ENCODE measurements at places on chromosomes 5 and 9. TPM values are rescaled to one million over a fixed set of nuclear protein-coding genes. Genes with fewer than 3 reads are reported as not detected.

CYFIP2 gene
- 5.7 TPM for total RNA-seq

FBXL7 gene
- 10.4 TPM for total RNA-seq

IL3 gene
- not detected for total RNA-seq

PLAC8L1 gene
- not detected for total RNA-seq

ABCA2 gene
- total RNA-seq, result 4.8 TPM

RUSC2 gene
- 10.1 TPM for total RNA-seq

FAM221B gene
- total RNA-seq, result not detected

INSL6 gene
- total RNA-seq, result not detected

LEAP2 gene
- total RNA-seq, result 0.11 TPM

PGM5 gene
- total RNA-seq, result 87.0 TPM

Data from dermis lymphatic vessel endothelial cell (primary cell).